ENCODE measurements at places on chromosomes 6 and 20.

DNA sequence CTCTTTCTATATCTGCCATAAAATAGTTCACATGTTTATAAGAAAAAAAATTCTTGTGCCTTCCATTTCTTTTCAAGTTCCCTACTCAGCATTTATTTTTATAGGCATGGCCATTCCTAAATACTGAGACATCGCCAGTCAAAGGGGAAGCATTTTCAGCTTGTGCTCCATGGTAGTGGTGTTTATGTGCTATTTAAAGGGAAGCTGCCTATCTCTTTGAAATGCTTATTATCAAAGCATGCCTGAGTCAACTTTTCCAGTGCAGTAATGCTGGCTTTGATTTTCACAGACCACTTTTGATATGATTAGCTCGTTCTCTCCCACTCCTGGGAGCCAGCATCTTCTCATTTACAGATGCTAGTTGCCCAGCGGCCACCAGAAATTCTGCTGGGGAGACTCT, 124.1 kb upstream of the RIN2 start:
- no peak for DNase-seq

DNA sequence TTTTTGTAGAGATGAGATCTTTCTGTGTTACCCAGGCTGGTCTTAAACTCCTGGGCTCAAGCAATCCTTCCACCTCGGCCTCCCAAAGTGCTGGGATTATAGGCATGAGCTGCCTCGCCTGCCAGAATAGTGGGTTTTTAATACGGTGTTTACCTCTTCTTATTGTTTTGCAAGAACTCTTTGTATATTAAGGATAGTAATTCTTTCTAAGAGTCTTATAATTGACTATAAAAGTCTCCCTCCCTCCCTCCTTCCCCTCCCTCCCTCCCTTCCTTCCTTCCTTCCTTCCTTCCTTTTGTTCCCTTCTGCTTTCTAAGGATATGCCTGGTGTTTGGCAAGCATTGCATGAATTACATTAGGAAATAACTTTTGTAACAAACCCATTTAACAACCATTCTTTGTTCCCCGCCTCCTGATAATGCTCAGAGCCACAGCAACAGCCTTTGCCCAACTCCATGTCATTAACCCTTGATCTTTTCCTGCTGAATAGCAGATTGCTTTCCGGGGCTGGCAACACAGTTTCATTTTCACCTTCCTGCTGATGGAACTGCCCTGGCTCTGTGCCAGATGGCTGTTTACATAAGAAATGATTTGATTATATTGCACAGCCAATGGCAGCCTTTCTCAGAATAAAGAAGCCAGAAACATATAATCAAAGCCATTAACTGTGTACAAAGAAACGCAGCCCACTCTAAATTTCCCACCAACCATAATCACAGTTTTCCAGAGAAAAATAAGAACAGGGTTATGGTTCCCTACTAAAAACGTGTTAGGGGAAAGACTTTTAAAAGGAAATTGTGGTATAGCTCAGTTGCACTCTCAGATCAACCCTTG, 143.7 kb upstream of the PTPN1 start:
- DNase-seq = no peak

GRCh38 chr6:7236306-7237209, 76.4 kb downstream of the SSR1 start:
- no peak for DNase-seq

DNA sequence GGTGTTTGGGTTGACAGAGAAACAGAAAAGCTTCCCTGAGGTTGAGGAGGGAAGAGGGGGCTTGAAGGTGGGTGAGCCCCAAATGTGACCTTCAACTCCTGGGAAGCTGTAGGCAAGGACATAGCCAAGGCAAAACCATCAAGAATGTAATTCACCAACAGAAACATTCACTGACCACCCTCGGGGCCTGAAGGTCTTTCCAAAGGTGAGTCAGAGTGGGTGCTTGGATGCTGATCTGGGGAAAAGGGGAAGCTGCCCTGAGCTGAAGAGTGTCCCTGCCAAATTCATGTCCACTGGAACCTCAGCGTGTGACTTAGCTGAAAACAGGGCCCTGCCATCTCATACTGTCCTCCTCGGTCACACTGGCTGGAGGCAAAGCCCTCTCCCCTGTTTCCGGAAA, 234.2 kb upstream of the SULF2 start:
- DNase-seq = no peak

DNA sequence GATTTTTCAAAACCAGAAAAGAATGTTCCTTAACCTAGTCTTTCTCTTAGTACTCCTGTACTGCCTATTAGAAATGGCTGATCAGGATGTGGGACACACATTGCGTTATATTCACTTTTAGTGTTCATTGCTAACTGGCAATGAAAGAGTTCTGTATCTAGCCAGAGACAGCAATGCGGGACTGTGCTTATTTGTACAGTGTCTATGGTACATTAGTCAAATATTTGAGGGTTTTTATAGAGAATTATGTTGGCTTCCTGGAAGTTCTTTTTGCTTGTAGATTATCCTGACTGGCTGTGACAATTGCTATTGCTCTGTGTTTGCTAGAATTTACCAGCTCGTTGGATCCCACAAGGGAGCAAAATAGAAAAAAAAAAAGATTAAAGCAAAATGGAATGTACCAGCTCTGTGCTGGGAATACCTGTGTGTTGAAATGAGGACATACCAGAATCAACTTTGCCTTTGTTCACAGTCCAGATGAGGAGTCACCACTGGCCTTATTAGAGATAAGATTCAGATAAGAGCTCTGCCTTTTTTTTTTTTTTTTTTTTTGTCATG, 22.4 kb upstream of the IFNGR1 start:
- no peak for DNase-seq

DNA sequence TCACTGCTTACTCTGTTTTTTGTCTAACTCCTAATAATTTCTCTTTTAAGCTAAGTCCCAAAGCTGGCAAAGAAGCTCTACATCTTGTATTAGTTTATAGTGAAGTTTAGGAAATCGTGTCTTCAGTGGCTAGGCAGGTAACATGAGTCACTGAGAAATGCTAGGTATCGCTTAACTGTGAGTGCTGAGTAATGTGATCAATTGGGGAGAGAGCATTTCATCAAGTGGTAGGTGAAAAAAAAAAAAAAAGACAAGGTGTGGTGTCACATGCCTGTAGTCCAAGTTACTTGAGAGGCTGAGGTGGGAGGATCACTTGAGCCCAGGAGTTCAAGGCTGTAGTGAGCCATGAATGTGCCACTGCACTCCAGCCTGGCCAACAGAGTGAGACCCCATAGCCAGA, 125.3 kb downstream of the FAM83B start:
- DNase-seq = no peak
